ENCODE measurements at places on chromosomes 1 and 21. TPM values are rescaled to one million over a fixed set of nuclear protein-coding genes. Genes with fewer than 3 reads are reported as not detected.
A peak's percentile ranks its signal among the peaks of the same experiment; 100 is the strongest.

Gene OR2T11
- not detected for total RNA-seq

Gene ADGRL2
- total RNA-seq = 176 TPM

Gene RXFP4
- total RNA-seq = not detected

Gene GBP5
- total RNA-seq = 0.50 TPM

Gene GPA33
- total RNA-seq = 0.44 TPM

Gene CGN
- total RNA-seq = 2.4 TPM

Gene LCE1F
- not detected for total RNA-seq

- DNase-seq = no peak
These were observed 1000.0 kb downstream of the ADGRL2 start for GRCh38 chr1:82800721-82801120.

- DNase-seq = no peak
These were observed 1.4 kb downstream of the FOXD2 start for GRCh38 chr1:47439017-47439818.

DNA sequence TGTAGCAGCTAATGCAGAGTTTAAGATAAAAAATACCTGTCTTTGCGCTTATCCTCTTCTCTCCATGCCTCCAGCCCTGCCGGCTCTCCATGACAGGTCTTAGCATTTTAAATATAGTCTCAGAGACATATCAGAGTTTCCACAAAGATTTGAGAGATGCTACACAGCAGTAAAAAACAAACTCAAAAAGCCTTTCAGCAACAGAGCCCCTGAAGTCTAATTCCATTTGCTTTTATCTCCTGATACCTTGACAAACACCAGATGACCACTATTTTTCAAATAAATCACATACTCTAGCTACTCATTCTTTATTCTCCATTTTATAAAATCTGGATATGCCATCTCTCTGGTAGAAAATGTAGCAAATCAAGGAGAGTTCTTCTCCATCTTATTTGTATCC lies 79.5 kb upstream of the LRRC53 start:
- DNase-seq = no peak

DNA sequence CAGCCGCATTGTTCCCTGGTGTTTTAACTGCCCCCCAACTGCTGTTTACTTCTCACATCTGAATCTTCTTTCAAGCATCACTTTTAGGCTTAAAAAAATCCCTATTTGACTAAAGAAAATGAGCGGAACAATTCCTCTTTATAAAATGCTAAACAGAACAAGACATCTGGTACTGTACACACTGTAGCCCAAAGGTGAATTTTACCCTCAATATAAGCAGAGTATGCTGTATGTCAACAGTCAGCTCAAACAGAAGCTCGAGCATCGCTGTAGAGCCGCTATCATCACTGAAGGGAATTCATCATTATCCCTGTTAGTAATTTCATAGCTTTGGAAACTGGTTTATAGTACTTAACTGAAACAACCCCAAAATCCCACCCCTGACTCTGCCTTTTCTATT lies 85.3 kb downstream of the LRRC8D start:
- no peak for DNase-seq

DNA sequence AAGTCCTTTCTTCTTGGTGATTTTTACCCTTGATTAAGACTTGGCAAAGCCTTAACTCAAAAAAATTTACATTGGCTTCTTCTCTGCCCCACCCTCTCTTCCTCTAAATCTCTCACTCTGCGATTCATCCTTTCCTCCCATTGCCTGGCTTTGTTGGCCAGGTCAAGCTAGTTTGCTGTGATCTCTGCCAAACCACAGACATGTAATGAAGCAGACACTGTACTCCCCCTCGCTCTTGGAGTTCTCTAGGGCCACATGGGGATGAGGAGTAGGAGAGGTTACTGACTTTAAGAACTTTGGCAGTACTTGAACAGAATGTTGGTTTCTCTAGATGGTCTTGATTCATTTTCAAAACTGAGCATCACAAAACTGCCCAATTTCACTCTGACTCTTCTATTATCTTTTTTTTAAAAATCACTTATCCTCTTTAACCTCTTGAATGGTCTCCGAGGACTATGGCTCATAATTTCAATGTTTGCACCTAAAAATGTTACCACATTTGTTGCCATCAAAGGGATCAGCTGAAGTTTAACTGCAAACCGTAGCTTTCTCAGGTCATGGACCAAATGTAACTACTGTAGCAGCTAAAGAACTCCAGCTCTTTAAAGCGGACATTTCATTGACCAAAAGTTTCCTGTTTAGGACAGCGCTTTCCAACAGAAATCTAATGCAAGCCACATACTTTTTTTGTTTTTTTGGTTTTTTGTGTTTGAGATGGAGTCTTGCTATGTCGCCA lies 62.7 kb upstream of the IPO9 start:
- DNase-seq = no peak

GRCh38 chr21:43361493-43362296 lies 65.2 kb downstream of the SIK1 start:
- DNase-seq = no peak

GRCh38 chr1:7781501-7781900 lies 2.6 kb upstream of the PER3 start:
- no peak for DNase-seq

GRCh38 chr21:27818847-27819246 lies 852.0 kb upstream of the ADAMTS5 start:
- DNase-seq = no peak

GRCh38 chr1:22976461-22977243 lies 4.0 kb upstream of the LACTBL1 start:
- DNase-seq = peak; percentile 43

DNA sequence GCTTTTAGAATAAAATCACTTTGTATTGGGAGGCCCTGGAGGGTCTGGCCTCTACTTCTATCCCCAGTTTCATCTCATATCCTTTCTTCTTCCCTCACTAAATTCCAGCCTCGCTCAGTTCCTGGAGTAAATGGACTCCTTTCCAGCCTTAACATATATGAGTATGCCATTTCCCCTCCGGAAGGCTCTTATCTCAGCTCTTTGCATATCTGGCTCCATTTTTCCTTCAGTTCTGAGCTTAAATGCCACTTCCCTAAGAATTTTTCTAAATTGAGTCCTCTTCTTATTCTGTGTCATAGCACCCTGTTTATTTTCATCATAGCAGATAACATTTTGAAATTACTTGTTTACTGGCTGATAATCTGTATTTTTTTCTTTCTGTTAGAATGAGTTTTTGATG lies 20.2 kb upstream of the DUSP10 start:
- DNase-seq = no peak

DNA sequence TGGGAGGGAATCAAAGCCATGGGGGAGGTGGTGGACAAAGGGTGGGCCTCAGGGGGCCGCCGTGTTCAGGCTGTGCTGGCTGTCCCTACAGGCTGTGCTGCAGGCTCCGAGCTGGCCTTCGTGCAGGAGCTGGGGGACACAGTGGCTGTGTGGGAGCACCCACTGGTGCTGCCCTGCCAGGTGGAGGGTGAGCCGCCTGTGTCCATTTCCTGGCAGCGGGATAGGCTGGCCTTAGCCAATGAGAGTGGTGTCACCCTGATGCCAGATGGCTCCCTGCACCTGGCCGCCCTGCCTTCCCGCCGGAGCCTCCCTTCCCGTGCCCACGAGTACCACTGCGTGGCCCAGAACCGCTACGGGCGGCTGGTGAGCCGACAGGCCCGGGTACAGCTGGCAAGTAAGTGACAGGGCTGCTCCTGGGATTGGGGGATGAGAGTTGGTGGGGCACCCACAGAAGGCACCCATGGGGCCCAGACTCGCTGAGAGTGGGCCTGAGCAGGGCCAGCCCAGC lies 20.2 kb downstream of the SLC27A3 start:
- no peak for DNase-seq

- no peak for DNase-seq
These were observed 59.1 kb upstream of the RBM15 start for GRCh38 chr1:110280126-110280525.

DNA sequence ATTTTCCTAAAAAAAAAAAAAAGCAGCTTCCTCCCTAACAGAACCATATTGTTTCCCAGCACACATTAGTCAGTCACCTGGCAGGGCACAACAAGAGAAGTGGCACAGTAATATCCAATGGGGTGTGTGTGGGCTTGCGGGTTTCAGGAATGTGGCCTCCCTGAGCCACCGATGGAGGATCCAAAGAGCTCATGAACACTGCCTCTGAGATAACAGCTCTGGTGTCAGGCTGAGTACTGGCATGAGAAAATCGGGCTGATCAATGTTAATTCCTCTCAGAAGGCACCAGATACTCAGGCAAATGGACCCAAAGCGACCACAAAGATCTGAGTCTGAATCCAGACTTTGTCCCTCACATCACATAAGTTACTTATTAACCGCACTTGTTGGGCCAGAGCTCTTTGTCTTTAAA lies 2.2 kb upstream of the LYPD8 start:
- no peak for DNase-seq

DNA sequence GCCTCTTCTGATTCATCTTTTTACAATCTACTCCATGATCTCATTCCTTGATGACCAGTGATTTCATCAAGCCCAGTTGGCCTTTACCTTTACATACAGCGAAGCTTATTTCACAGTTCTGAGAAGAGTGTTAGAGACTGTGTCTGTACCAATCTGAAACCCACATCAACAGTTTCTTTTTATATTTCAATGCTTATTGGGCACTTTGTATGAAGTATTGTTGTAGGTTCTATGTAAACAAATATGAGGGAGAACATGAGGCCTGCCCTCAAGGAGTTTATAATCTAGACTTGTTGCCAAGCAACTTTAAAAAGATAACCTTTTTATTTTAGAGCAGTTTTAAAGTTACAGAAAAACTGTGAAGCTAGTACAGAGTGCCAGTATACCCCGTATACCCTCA lies 27.5 kb upstream of the RWDD3 start:
- DNase-seq = no peak

- DNase-seq = no peak
These were observed 74.2 kb upstream of the MACF1 start for GRCh38 chr1:39130325-39130724.

- DNase-seq = no peak
These were observed 56.5 kb downstream of the HHAT start for GRCh38 chr1:210385228-210385627.

GRCh38 chr1:157878059-157878458 lies 36.5 kb upstream of the CD5L start:
- peak; percentile 82 for DNase-seq

- no peak for DNase-seq
These were observed 6.2 kb downstream of the PTPRF start for GRCh38 chr1:43536864-43537358.

GRCh38 chr1:7888248-7889081 lies 35.6 kb upstream of the UTS2 start:
- DNase-seq = no peak

GRCh38 chr1:209248649-209249279 lies 334.8 kb upstream of the CAMK1G start:
- DNase-seq = peak; percentile 79

DNA sequence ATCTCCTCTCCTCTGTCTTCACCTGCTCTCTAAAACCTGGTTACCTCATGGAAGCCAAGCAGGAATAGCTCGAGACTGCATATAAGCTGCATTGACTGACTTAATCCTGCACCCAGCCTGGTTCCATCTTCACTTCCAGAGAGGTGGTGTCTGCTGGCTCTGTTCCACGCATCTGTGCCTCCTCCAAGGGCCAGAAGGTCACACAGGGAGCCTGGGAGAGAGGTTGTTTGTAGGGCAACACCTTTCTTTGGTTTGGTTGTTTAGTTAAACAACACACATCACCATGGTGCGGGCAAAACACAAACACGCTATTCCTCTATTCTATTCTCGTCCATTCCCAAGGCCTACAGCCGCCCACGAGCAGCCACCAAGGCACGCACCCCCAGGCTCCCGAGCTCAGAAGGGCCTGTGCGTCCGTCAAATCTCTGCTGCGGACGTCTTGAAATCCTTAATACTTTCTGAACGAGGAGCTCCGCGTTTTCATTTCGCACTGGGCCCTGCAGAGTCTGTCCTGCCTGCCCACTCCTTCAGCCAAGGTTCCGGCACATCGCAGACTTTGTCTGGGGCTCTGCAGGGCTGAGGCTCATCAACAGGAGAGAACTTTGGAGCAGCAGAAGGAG lies 116.2 kb downstream of the RIPK4 start:
- DNase-seq = no peak

GRCh38 chr1:24693827-24694379 lies 50.8 kb downstream of the SRRM1 start:
- DNase-seq = no peak

DNA sequence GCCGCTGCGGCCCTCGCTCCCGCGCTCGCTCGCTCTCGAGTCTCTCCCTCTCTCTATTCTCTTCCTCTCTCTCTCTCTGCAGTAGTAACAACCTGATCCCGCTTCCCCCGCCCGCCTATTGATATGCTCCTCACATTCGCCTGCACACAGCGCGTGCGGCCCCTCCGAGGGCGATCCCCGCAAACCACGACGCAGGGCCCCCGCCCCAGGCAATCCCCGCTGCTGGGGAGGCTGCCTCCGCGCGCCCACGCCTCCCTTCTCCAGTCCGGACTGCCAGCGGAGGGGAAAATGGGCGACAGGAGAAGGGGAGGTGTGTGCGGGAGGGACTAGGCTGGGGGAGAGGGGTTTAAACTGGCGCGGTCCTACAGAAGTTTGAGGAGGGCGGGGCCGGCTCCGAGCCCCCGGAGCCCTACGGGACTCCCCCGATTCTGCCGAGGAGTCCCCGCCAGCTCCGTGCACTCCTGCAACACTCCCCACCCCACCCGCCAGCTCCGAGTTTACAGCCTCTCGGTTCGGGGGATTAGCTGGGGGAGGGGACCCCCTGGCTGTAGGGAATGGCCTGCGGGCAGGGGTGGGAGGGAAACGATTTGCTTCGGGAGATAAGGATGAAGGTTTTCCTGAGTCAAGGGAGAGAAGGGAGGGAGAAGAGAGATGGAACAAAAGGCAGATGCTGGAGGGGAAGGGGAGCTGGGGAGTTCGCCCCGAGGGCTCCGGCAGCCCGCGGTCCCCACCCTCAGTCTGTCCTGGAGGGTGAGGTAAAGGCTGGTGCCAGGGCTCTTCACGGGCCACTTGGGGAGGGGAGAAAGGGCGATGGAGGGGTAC lies 66.6 kb downstream of the SYT2 start:
- DNase-seq = no peak

DNA sequence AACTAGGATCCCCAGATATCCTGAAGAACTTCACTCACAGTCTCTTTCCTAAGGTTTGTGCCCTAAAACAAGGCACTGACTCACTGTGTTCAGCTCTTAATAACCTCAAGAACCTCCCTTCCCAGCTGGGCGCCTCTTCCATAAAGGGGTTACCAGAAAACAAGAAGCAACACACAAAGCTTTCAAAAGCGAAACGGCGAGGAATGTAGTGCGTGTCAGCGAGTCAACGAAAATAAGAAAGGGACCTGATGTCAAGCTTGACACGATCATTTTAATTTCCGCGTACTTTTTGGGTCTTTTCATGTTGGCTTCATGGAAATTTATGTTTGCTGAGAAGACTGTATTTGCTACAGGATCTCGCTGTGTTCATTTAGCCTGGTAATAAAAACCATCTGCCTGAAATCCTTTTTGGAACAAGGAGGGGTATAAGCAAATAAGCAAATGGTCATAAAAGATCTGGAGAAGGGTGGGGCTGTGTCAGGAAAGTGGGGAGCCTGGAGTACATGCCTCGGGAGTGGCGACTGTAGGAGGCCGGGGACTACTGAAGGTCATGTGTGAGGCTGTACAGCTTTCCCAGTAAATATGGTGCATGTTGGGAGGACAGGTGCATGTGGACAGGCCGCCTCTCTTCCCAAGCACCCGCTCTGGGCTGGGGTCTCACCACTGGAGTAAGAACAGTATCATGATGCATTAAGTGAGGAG lies 11.4 kb upstream of the CLDN14 start:
- DNase-seq = peak; percentile 34

- DNase-seq = no peak
These were observed 31.2 kb downstream of the PIK3C2B start for GRCh38 chr1:204463125-204464060.
